Panc1 (cell line): ENCODE measurements at places on chromosomes 1 and 21.

- H3K4me3 ChIP-seq: no peak overlapping the region
- DNase-seq: no peak
- peak overlapping the region; percentile 95 for H3K27ac ChIP-seq
Observed at GRCh38 chr1:234725177-234726132, 115.5 kb upstream of the IRF2BP2 start.

DNA sequence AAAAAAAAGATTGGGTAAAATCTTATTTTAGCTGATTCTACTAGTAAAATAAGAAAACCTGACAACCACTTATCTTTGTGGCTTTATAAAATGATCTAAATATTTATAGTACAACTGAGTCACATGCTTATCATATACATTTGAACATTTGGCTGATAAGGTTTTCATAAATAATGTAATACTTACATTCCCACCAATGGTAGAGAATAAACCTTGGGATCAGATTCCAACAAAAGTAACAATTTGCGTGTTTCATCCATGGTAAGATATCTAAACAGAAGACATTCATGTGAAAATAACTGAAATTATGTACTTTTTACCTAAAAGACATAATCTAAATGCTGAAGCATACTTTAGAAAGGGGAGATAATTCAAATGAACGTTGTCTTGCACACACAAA, 18.4 kb downstream of the STIL start:
- H3K4me1 ChIP-seq: no peaks in the 10 kb centered on the region
- H3K4me3 ChIP-seq: no peak overlapping the region
- no peaks in the 10 kb centered on the region for H3K27me3 ChIP-seq
- DNase-seq: no peak

DNA sequence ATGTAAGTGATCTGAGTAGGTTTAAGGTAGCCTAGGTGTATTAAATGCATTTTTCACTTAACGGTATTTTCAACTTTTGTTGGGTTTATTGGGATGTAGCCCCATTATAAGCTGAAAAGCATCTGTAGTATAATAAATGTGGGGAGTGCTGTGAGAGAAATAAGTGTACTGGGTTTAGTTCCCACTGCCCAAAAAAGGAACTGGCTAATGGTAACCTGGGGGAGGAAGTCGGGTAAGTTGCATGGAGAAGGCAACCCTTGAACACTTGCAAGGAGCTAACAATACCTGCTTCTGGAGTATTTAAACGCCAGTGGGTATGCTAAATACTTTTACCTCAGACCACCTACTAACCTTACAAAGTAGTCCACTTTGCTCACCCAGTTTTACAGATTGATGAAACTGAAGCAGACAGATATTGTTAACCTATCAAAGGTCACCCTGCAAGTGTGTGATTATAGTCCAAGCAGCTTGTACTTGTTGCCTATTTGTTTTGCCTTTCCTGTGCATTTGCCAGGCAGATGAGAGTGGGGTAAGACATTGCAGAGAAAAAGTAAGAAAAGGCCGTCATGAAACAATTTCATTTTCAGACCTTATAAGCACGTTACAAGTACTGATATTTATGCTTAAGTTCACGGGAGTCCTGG, 7.6 kb upstream of the SHISA4 start:
- H3K27me3 ChIP-seq: no peaks in the 10 kb centered on the region
- H3K4me3 ChIP-seq: no peak overlapping the region
- peaks cover 2% of the 10 kb centered on the region; the same call in 1 of the 2 replicates for H3K36me3 ChIP-seq

DNA sequence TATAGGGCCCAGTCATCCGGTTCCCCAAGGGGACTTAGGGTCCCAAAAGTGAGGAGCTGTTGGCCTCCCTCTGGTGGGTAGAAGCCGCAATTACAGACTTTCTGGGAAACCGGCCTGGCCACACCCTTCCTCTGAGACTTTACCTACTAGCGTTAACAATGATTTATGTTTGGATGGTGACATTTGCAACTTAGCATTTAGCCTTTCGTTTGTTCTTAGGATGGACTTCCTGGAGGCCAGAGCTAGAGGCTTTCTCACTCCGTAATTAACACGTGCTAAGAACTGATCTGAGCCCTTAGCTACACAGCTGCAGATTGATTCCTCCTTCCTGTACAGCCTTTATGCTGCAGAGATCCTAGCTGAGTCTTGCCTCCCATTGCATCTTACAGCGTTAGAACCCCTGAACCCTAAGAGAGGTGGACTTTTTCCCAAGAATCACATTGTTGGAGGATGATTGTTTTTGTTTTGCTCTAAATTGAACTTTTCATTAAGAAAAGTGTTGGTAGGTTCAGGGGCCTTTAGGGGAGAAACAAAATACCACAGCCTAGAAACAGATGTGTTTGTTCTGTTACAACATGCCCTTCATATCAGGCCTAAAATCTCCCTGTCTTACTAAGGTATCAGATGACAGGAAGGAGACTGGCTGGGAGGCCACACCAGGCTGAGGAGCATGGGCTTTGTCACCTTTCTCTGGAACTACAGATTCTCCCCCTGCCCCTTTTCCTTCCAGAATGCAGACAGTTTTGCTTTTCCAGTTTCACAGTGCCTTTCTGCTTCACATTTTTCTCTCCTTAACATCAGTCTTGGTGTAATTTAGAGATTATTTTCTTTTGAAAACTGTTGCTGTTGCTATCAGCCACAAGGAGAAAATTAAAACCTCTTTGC, 1.9 kb downstream of the S100A11 start:
- peak; percentile 61 for DNase-seq
- H3K27ac ChIP-seq: peak overlapping the region; percentile 99
- peaks cover 27% of the 10 kb centered on the region for H3K36me3 ChIP-seq
- H3K4me3 ChIP-seq: peak overlapping the region; percentile 98
- H3K4me1 ChIP-seq: peaks cover 22% of the 10 kb centered on the region

DNA sequence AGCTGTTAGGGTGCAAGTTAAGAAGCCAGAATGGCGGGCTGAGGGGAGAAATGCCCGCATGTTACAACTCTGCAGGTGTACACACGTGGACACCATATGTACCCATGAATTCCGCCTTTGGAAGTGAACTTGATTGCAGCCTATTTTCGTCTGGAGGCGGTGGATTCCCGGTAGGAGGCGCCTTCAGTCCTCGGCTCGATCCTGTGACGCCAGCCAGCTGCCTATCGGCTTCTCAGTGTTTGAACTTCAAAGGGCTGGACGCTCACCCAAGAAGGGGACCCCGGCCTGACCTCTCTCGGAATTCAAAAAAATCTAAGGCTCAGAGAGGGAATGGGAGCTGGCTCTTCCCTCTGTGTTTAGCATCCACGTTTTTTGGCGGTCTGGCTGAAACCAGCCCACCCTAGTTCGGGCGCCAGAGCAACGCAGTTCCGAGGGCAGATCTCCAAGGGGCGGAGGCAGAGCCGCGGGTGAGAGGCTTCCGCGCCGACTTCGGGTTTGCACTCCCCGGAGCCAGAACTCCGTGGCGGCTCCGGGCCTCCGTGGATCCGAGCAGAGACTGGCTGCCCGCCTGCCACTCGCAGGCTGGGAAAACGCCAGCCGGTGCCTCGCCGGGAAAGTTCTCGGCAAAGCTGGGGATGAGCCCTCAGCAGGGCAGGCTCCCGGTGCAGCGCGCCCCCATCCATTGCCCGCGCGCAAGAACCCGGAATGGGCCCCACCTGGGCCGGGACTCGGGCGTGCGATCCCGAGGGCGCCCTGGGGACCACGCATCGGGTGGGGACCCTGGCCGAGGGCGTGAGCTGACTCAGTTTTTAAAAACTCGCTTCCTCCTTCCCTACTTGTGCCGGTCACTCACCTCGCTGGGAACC, 996 bp upstream of the TMEM51 start:
- DNase-seq: peak; percentile 69
- H3K27ac ChIP-seq: peak overlapping the region; percentile 65; the same call in 1 of the 2 replicates
- H3K27me3 ChIP-seq: no peaks in the 10 kb centered on the region
- H3K4me3 ChIP-seq: peak overlapping the region; percentile 68
